Stimulated activated CD8-positive, alpha-beta memory T cell treated with anti-CD3 and anti-CD28 coated beads, Interleukin-4, amount 100 ng/mL, for 48 hours (primary cell): ENCODE measurements at places on chromosomes 3 and 15.

- DNase-seq = peak; percentile 10
Observed at GRCh38 chr15:100900795-100901169, 18.4 kb upstream of the LRRK1 start.

GRCh38 chr15:95284492-95284891, 1046.0 kb upstream of the NR2F2 start:
- DNase-seq = no peak

GRCh38 chr3:130490241-130490640, 26.7 kb upstream of the COL6A6 start:
- DNase-seq = no peak

GRCh38 chr3:114452937-114453336, 159.1 kb downstream of the TIGIT start:
- DNase-seq = no peak

GRCh38 chr3:56115698-56116097, 352.6 kb downstream of the ERC2 start:
- DNase-seq = no peak

DNA sequence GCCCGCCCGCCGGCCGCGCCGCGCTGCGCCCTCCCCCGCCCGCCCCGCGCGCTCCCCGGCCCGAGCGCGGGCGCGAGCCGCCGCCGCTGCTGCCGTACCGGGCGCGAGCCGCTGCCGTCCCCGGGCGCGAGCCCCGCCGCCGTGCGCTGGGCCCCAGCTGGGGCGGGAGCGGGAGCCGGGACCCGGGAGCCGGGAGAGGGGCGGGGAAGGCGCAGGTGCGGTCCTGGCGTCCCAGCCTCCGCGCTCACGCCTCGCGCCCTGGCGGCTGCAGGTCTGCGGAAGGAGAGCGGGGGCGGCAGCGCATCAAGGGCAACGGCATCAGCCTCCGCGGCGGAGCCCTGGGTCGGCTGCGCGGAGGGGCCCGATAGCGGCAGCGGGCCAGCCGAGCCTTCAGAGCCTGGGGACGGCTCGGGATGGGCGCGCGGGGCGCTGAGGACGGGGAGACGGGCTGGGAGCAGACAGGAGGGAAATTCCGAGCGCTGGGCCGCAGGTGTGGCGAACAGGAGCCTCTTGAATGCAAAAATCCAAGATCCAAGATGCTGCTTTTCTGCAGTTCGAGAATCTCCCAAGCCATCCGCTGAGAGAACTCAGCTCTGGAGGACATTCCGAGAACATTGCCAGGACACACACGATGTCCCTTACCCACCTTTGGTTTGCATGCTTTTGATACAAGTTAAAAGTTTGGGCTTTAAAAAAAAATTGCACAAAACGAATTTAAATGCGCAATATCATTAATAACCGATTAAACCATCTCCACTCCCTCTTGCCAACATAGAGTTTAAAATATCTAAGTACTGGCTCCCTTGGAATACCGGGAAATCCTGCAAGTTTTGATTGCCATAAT, 251.1 kb downstream of the TJP1 start:
- peak; percentile 26 for DNase-seq

DNA sequence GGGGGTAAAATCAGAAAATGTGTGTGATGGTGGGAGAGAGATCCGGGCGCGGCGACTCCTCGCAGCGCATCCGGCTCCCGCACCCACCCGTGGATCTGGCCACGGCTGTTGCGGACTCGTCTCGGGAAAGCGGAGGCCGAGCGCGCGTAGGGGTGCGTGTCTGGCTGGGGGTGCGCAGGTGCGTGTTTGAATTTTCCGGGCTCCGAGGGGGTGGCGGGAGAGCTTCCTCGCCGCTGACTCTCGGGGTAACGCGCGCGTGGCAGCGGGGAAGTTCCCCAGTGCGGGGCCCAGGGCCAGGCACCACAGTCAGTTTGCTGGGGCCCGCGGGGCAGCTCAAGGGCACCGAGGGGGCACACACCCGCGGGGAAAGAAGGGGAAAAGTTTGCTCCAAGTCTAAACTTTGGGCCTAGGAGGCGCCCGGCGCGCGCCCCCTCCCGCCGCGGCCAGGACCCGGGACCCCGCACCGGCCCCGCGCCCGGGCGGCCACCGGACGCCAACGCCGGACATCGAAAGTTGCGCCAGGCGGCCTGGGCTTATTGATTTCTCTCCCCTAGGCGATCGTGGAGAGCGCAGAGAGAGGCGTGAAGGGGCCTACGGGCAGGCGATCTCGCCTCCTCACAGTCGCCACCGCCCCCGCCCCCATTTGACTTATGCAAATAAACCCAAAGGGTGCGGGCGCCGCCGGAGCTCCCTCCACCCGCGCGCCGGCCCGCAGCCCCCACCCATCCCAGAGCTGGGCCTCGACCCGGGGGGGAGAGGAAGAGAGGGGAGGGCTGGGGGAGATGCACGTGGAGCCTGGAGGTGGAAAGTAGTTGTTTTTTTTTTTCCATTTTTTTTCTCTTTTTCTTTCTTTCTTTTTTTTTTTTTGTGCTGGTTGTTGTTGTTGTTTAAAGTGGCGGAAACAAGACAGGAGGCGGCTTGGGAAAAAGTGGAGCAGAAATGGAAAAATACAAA, 639 bp downstream of the FOXP1 start:
- peak; percentile 81 for DNase-seq

- no peak for DNase-seq
Observed at GRCh38 chr3:4765212-4765611, 214.0 kb upstream of the BHLHE40 start.

GRCh38 chr3:159786489-159787177, 202.0 kb upstream of the IL12A start:
- no peak for DNase-seq

DNA sequence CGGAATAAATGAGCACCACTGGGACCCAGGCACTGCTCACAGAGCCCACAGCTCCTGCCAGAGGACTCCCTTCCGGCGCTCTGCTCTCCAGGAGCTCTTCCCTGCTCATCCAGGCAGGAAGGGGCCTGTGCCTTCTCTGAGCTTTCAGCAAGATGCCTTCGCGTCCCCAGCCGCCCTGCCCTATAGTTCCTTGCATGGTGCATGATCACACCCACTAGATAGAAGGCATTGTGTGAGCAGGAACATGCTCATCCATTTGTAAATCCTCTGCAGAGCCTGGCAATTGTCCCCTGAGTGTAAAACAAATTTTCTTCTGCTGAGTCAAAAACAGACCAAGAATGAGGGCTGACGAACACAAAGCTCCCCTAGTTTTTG, 181.6 kb downstream of the MEGF11 start:
- no peak for DNase-seq

DNA sequence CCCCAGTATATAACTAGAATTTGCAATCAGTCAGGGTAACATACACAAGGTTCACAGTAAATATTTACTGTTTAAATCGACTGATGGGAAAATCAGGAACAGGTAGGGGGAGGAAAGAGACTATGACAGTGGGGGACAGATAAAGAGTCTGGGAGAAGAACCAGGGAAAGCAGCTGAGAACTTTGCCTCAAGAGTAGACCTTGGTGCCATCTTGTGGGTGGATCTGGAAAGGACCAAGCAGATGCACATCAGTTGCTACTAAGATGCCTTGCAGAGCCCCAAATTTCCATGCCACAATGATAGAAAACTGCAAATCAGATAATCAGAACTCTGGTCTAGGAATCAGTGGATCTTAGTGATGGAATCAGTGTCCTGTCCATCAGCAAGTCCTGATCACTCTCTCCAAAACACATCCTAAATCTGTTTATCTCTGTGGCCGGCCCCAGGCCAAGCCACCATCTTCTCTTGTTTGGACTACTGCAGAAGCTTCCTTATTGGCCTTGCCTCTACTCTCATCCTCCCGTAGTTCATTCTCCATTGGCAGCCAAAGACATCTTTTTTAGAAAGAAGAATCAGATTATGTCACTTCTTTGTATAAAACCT, 62.7 kb downstream of the PDE8A start:
- peak; percentile 49 for DNase-seq

- peak; percentile 44 for DNase-seq
Observed at GRCh38 chr15:64895285-64896065, 16.2 kb upstream of the ANKDD1A start.

DNA sequence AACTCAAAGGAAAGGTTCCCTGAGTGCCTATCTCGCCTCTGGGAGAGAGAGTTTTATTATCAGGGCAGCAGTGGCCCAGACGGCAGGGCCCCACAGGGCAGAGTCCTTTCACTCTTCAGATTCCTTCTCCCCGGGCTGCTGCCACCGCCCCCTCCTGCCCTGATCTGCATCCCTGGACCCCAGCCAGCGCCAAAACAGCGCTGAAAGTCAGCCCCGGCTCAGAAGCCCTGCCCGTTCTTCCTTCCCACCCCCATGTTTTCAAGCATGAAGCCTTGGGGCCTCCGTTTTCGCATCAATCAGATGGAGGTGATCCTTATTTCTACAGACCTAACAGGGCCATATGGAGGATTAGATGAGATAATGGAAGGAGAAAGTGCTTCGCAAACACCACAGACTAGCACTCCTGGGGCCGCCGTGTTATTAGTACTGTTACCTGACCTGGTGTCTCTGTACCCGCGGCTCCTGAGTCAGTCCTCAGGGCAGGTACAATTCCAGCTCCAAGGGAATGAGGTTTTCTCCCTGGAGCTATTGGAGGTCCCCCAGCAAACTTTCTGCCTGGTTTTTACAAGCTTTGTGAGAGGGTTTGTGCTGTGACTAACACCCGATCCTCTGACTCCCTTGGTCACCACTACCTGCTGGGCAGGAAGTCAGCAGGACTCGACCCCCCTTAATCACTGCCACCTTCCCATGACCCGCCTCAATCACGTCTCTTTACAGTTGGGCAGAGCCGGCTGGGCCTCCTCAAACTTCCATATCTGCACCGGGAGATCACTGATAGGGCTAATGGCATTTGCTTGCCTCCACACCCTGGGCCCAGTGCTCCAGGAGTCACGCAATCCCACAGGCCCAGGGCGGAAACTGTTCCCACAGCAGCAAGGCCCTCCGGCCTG, 39.5 kb upstream of the TSEN2 start:
- no peak for DNase-seq

DNA sequence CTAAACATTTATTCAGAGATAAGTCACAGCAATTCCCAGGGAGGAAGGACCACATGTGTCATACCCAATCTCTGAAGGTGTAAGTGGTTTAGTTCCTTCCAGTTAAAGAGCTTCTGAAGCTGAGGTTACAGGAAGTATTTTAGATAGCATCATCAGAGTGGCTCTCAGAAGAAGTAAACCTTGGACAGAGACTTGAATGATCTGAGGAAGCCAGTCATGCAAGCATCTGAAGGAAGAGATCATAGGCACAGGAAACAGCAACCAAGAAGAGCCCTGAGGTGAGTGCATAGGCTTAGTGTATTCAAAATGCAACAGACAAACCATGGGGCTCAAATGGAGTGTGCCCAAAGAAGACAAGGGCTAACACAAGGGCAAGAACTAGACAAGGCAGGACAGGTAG, 210.3 kb downstream of the ULK4 start:
- DNase-seq = no peak

- DNase-seq = no peak
Observed at GRCh38 chr3:31288224-31288623, 244.5 kb upstream of the STT3B start.

GRCh38 chr3:71254281-71255057, 329.1 kb downstream of the FOXP1 start:
- DNase-seq = peak; percentile 20

- no peak for DNase-seq
Observed at GRCh38 chr3:12451960-12452359, 32.3 kb upstream of the TSEN2 start.

GRCh38 chr3:191378142-191378812, 48.0 kb upstream of the UTS2B start:
- no peak for DNase-seq

- DNase-seq = no peak
Observed at GRCh38 chr15:63250312-63250965, 27.0 kb upstream of the APH1B start.

- no peak for DNase-seq
Observed at GRCh38 chr3:136106101-136106500, 90.0 kb downstream of the MSL2 start.

GRCh38 chr3:48709051-48709461, 8.0 kb downstream of the IP6K2 start:
- DNase-seq = no peak

- no peak for DNase-seq
Observed at GRCh38 chr3:78724859-78725258, 1042.9 kb downstream of the ROBO1 start.

DNA sequence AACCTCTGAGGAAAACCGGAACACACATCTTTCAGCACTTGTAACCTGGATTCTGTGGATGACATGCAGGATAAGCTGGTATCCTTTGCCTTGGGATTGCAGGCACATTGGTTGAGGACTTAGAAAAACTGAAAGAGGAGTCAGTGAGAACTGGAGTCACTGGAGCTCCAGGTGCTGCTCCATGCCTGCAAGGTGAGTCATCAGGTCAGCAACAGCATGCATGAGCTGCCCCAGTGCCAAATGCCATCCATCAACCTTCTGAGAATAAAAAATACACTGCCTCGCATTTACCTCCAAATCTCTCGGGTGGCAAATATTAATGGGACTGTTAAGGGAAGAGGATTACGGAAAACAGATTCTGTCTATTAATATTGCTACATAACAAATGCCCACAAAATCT, 729.1 kb downstream of the NTRK3 start:
- DNase-seq = no peak

GRCh38 chr3:13838421-13838820, 41.5 kb downstream of the WNT7A start:
- no peak for DNase-seq

DNA sequence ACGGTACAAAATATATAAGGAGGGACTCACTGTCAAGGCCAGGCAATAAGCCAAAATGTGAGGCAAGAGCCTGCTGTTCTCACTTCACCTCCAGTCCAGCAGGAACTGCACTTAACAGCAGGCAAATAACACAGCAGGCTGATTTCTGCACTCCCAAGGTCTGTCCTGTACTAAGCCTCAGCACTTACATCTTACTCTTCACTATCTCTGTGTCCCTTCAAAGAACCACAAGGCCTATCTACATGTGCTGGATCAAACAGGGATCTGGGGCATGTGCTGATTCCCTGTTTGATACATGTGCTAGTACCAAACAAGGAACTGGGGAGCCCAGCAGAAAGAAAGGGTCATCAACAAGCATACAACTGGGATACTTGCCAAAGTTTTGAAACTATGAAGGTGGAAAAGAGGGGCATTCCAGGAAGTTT, 22.2 kb downstream of the UACA start:
- no peak for DNase-seq

DNA sequence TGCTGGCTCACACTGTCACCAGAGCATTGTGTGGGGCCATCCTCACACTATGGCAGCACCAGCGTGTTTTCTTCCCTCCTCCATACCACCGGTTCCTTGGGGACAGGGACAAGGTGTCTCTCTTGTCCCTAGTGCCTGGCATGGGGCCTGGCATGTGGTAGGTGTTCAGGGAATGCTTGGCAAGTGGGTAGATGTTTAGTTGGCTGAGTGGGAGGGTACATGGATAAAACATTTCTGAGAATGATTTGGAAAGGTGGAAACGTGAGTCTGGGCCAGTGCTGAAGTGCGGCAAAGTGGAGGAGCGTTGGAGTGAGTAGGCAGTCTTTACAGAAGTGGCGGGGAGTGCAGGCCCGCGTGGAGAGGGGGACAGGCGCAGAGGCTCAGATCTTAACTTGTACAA, 15.0 kb downstream of the SNAPC5 start:
- no peak for DNase-seq

GRCh38 chr15:56906766-56907165, 11.7 kb upstream of the TCF12 start:
- no peak for DNase-seq

- DNase-seq = peak; percentile 62
Observed at GRCh38 chr3:52471371-52472238, 16.2 kb downstream of the NISCH start.
